Chondrocyte (in vitro differentiated cells): ENCODE measurements at places on chromosomes 11 and 22. TPM values are rescaled to one million over a fixed set of nuclear protein-coding genes. Genes with fewer than 3 reads are reported as not detected.
A peak's percentile ranks its signal among the peaks of the same experiment; 100 is the strongest.

- H3K4me3 ChIP-seq: no peak overlapping the region
- no peaks in the 10 kb centered on the region for H3K27me3 ChIP-seq
- peaks cover 9% of the 10 kb centered on the region for H3K36me3 ChIP-seq
- DNase-seq: no peak
Measured at GRCh38 chr22:25497716-25498115, 66.8 kb upstream of the GRK3 start.

DNA sequence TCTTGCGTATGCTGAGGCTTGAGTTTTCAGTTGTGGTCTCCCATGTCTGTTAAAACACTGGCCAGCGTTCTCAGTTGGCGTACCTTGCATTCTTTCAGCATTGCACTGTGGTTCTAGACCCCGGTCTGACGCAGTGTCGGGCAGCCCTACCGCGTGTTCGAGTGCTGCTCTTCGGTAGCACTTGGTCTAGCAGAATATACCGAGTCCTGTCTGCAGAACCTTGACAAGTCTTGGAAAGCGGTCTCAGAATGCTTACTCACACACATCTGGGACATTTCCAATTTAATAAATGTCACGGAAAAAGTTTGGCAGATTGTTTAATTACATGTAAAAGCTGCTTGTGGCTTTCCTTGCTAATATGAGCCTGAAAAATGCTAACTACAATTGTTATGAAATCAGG is 32.6 kb downstream of the PPFIA1 start:
- H3K27ac ChIP-seq: peak overlapping the region; percentile 74
- H3K36me3 ChIP-seq: peaks cover 4% of the 10 kb centered on the region
- no peaks in the 10 kb centered on the region for H3K27me3 ChIP-seq
- no peak overlapping the region for H3K4me3 ChIP-seq

- no peak overlapping the region for H3K27ac ChIP-seq
- H3K4me3 ChIP-seq: no peak overlapping the region
- DNase-seq: no peak
- no peaks in the 10 kb centered on the region for H3K36me3 ChIP-seq
Measured at GRCh38 chr11:19018901-19019300, 41.6 kb downstream of the MRGPRX2 start.

DNA sequence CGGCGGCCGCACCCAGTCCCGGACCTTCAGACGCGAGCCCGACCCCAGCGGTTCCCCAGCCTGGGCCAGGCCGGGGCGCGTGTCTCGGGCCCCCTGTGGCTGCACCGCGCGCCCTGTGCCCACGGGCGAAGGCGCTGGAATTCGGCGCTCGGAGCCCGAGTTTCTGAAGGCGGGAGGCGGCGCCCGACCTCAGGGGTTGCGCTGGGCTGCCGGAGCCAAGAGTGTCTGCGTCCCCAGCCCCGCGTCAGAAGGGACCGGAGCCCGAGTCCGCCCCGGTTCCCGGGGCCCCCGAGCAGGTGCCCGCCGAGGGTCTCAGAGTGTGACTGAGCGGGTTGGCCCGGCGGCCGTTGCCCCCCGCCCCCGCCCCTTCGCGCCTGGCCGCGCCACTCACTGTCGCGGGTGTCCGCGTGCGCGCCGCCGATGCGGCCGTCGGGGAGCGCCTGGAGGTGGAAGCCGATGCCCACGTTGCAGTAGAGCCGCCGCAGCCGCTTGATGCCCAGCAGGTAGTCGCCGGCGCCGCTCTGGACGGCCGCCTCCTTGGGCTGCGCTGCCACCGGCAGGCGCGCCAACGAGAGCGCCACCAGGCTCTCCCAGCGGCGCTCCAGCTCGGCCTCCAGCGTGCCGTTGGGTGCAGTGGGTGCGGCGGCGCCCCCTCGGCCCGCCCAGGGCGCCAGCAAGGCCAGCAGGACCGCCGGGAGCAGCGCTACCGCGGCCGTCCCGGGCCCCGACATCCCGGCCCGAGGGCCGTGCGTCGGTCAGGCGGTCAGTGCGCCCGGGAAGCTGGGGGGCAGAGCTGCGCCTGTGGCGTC is 583 bp downstream of the FGF4 start:
- peaks cover 46% of the 10 kb centered on the region for H3K27me3 ChIP-seq
- no peaks in the 10 kb centered on the region for H3K4me1 ChIP-seq
- no peaks in the 10 kb centered on the region for H3K36me3 ChIP-seq
- H3K4me3 ChIP-seq: no peak overlapping the region

Gene LDHA
- 427 to 1,078 TPM (median 1,049 TPM) in 3 replicates for total RNA-seq
